ENCODE measurements at places on chromosomes 3 and 15.
A peak's percentile ranks its signal among the peaks of the same experiment; 100 is the strongest.

DNA sequence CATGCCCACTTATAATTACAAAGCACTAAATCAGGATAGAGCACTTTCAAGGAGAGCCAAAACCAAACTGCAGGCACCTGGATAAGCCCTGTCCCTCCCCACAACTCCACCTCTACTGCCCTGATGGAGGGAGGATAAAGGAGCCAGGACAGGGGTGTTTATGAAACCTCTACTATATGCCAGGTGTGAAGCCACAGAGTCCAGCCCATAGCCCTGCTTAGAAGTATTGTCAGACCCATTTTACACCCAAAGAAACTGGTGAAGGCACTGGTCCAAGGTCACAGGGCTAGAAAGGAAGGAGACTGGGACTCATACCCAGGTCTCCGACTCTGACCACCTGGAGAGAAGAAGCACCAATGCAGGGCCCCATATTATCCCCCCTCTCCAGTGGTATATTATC is 48.7 kb downstream of the SH3BP5 start:
- no peak for DNase-seq

DNA sequence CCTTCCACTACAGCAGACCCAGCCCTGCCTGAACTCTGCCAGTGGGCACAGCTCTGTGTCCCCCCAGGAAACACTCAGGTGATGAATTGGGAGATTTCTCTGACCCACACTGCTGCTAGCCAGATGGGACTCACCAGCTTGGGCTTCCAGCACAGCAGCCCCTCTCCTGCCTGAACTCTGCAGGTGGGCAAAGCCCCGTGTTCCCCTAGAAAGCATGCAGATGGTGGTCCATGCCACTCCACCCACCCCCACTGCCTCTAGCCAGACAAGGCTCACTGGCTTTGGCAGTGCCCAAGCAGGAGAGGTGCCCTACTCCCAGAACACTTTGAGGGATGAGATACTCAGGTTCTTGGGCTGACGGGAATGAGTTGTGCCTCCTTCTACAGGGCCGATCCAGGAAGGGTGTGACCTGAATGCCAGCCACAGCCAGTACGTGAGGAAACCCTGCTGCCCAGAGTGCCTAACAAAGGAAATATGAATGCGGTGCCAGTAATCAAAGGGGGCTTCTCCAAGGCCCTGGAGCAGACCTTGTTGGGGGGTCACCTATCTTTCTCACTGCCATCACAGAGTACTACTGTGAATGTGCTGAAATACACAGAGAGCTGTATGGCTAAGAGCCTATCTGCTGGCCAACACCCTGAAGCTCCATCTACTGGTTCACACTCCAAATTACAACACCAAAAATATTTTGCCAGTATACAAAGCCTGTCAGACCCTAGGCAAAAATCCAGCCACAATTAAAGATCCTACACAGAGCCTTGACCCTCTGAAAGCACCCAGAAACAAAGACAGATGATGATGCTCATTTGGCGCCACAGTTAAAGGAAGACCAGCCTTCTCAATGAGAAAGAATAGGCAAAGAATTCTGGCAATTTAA is 61.9 kb downstream of the BTLA start:
- DNase-seq, result no peak

DNA sequence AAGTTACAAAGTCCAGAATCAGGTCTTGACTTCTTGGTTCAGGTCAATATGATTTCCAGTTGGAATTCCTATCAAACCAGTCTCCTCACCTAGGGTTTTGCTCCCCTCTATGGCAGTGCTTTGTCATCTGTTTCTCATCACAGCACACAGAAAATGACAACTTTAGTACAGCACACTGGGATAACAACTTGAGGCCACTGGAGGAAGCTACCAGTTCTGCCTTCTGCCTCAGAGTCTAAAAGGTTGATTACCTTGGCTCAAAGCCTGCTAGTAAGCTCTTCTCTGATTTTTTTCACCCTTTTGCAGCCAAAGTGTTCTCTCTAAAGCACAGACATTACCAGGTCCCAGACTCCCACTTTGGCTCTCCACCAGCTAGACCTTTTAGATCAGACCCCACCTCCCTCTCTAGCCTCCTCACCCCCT is 24.8 kb upstream of the TRIM59 start:
- DNase-seq, result no peak

- DNase-seq, result no peak
Observed at GRCh38 chr3:46999516-47000197, 20.2 kb downstream of the NBEAL2 start.

- DNase-seq, result no peak
Observed at GRCh38 chr3:129070086-129070885, 9.7 kb downstream of the GP9 start.

- DNase-seq, result no peak
Observed at GRCh38 chr15:41125931-41126642, 10.0 kb upstream of the INO80 start.

DNA sequence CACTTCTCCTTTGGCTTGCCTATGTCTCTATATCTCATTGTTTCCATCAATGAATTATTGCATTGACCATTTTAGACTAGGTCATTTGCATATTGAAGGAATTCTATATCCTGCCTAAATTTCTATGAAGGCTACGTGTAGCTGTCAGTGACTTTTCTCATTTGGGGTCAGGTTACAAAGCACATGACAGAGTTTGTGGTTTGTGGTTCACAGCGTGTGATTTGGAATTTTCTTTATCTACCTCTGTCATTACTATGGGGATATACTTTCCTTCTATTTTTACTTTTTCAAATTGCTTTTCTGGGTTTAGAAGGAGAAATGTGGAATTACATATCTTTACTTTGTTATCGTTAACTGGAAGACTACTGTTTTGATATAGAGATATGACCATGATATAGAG is 317.3 kb upstream of the CFAP20DC start:
- DNase-seq, result peak; percentile 8

- no peak for DNase-seq
Observed at GRCh38 chr3:93988764-93989163, 8.8 kb downstream of the ARL13B start.

DNA sequence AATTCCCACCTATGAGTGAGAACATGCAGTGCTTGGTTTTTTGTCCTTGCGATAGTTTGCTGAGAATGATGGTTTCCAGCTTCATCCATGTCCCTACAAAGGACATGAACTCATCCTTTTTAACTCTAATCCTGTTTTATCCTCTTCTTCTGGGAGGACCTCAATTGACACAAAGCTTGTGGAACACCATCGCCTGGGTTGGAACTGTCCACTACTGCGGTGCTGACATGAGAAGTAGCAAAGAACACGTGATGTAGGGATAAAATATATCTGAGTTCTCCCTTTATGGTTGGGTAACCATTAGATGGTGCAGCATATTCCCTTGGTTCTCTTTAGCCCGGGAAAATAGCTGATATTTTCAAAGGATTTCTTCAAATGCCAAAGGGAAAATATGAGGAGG is 105.3 kb upstream of the TOPAZ1 start:
- DNase-seq, result no peak

DNA sequence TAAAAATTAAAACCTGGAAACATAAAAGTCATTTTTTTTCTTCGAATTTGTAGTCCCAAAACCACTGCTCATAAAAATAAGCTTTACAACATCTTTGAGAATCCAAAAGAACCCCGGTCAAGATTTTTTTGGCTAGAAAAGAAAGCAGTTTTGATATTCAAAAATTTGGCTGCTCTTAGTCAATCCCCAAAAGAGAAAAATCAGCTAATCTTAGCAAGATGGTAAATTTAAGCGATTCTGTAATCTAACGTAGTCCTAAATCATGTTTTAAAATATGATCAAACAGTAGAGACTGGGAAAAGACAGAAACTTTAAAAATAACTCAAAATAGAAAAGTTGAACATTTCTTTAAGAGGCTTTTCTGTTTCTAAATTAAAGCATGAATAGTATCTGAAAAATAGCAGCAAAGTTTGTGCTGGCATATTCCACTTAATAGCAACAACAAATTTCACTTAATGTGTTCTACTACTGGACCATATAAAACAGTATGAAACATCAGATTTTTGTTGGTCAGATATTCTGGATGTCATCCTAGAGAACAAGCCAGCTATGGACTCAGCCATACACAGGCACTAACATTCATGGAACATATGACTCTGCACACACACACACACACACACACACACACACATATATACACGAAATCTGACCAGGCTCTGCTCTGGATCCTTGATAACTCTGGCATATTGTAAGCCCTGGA is 19.1 kb upstream of the NR2F2 start:
- no peak for DNase-seq

DNA sequence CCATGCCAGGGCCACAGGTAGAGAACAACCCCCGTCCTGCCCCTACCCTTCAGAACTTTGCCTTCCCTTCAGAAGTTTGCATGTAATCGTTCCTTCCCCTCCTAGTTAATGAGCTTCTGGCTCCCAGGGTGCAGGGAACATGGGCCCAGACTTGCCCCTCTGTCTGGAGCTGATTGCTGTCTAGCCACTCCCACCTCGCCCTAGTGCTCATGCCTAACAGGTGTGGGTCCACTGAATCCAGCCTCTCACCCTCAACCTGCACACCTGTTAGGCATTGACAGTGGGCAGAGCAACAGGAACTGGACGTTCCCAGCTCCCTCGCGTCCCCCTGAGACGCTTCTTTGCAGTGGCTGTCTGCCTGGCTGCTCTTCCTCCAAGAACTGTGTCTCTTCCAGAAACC is 40.3 kb downstream of the WNT5A start:
- no peak for DNase-seq

GRCh38 chr3:126119008-126119675 is 35.2 kb upstream of the SLC41A3 start:
- no peak for DNase-seq

DNA sequence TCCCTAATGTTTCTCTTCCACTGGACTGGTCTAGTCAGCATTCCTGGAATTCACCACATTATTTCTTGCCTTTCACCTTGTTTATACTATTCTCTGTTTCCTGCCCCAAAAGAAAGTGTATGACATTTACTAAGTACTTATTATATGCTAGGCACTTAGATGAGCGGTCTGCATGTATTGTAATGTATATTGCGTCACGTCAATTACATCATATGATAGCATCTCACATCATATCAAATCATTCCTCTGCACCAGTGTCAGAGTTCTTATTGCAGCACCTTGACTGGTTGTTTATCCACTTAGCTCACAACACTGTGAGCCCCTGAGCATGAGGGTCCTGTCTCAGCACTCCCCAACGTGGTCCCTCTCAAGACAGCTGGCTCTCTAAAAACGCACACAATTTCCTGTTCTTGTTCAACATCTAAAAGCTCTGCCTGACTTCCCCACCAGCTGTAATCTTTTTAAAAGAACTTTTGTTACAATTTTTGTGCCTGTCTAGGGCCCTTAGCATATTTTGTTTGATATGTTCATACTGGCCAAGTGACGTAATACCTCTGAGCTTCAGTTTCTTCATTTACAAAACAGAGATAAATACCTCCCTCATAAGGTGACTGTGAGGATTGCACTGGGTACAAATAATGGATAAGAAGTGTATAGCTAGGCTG is 58.8 kb downstream of the ARHGAP31 start:
- DNase-seq, result no peak

DNA sequence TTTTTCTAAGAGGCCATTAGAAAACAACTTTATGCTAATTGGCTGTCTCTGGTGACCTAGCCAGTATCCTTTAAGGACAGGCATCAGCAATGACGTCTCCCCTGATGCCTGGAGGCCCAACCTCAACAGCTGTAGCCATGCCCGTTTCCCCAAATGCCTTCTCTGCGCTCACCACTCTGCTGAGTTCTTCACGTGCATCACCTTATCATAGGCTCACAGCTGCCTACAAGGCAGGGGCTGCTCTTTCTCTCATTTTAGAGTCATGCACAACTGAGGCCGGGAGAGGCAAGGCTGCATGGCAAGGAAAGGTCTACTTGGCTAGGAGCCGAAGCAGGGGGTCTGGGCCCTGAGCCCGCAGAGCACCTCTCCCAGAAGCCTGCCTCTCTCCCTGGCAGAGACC is 43.9 kb upstream of the SEC13 start:
- DNase-seq, result no peak

- no peak for DNase-seq
Observed at GRCh38 chr15:45993508-45993907, 358.7 kb downstream of the SQOR start.

DNA sequence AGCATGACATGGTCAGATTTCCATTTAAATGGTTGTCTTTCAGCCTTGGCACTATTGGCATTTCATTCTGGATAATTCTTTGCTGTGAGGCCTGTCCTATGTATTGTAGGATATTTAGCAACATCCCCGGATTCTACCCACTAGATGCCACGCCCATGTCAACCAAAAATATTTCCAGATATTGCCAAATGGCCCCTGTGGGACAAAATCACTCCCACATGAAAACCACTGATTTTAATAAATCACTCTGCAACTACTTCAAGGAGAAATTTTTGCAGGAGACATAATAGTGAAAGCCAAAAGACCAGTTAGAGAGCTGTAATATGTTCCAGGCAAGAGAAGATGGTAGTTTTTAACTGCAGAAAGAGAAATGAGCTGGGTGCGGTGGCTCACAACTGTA is 55.9 kb upstream of the RARB start:
- DNase-seq, result no peak

- DNase-seq, result no peak
Observed at GRCh38 chr15:39281094-39281493, 299.8 kb upstream of the THBS1 start.

GRCh38 chr3:23712656-23713559 is 92.8 kb upstream of the UBE2E1 start:
- no peak for DNase-seq

DNA sequence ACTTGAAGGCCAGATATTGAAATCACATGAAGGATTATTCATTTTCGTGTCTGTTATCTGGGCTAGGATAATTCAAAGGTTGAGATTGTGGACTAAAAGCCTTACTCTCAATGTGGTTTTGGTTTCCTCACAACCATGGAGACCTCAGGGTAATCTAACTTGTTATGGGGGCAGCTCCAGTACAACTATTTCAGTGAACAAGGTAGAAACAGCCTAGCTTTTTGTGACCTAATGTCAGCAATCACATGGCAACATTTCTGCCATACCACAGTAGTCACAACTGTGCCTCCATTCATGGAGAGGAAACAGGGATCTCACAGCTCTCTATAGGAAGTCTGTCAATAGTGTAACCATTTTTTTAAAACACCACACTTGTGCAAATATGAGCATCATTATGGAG is 62.4 kb upstream of the RARB start:
- no peak for DNase-seq

DNA sequence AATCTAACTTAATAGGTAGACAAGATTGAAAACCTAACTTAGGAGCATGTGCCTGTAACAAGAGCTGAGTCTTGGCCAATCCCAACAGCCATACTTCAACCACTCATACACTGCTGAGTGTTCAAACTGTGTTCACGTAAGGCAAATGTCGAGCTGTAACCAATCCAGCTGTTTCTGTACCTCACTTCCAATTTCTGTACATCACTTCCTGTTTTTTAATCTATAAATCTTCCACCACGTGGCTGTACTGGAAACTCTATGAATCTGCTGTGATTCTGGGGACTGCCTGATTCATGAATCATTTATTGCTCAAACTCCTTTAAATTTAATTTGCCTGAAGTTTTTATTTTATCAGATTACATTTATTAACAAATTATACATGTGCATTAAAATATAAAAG is 44.6 kb upstream of the NEDD4 start:
- no peak for DNase-seq
